ENCODE measurements at places on chromosomes 5 and 9.
A peak's percentile ranks its signal among the peaks of the same experiment; 100 is the strongest.

GRCh38 chr5:153222936-153223335, 267.5 kb upstream of the GRIA1 start:
- DNase-seq: no peak

DNA sequence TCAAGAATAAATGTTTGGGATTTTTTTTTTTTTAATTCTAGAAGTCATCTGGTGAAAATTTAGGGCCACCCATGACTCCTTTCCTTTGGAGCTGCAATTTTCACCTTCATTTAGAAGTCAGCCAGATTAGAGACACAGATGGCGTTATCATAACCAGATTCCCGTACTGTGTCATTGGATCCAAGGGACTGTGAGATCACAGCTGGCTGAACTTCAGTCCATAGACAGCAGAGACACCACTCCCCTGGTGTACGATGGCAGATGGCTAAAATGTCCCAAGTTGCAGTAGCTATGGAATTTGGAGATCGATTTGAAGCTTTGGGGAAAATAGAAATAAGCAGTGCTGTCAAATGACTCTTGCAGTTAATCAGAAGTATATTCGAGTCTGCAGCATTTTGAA, 216.3 kb downstream of the RFK start:
- DNase-seq: no peak

DNA sequence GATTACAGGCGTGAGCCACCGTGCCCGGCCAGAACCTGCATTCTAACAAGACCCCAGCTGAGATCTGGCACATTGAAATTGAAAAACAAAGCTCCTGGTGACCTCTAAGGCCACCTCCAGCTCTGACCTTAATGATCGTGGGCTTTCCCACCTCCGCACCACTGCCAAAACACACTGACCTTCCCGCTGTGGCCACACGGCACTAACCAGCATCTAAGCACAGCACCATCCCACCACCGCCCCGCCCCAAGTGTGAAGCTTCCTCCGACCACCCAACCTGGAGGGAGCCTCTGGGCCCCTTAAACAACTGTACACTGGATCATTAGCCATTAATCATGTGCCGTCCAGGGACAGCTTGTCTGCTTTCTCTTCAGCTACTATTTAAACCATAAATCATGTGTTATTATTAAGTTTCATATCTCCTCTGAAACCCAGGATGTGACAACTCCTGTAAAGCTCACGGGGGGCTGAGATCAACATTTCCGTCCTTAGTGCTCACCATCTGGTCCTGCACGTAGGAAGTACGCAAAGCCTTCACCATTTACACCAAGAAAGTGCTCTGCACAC, 80.6 kb downstream of the COL23A1 start:
- DNase-seq: no peak

DNA sequence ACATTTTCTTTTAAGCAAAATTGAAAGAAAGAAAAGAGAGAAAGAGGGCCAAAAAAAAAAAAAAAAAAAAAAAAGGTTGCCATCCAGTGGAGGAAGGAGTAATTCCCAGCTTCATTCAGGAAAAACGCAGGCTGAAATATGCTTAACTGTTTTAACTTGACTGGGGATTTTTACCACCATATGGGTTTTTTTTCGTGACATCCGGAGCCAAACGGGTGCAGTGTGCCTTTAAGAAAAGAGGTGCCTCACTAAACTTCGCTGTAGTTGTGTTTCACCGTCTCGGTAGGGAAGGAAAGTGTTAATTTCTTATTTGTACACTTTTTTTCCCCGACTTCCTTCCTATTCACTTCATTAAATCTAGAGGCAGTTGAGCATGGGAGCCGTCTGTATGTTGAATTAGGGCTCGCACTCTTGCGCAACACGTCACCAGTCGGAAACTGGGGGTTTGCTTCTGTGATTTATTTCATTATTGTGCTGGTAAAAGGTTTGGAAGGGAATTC, 143.0 kb downstream of the SMARCA2 start:
- DNase-seq: no peak

- DNase-seq: no peak
Measured at GRCh38 chr9:87516222-87516925, 18.7 kb downstream of the DAPK1 start.

GRCh38 chr5:73801686-73802085, 175.7 kb downstream of the ARHGEF28 start:
- no peak for DNase-seq

GRCh38 chr9:25025686-25026085, 480.0 kb upstream of the IZUMO3 start:
- no peak for DNase-seq

GRCh38 chr5:140828362-140828737, 590 bp downstream of the PCDHA6 start:
- peak; percentile 2 for DNase-seq

DNA sequence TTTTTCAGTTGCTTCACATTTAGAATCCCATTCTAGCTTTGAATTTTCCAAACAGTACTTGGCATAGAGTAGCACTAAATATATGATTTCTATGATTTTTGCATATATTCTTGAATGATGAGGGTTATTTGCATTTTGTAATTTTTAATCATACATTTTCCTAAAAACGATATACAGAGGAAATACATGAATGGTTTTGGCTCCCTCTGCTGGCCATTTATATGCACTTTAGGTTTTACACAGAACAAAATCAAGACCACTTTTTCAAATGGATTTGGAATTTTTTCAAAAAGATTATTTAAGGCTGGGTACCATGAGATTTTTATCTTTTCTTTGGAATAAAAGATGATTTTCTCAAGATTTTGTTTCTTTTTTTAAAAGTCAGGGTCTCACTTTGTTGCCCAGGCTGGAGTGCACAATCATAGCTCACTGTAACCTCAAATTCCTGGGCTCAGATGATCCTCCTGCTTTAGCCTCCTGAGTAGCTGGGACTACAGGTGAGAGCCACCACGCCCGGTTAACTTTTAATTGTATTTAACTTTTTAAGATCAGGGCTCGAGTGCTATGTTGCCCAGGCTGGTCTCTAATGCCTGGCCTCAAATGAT, 16.7 kb upstream of the COMMD10 start:
- DNase-seq: no peak

- DNase-seq: no peak
Measured at GRCh38 chr5:39452846-39453245, 28.1 kb upstream of the DAB2 start.

GRCh38 chr5:68730220-68730978, 363.4 kb upstream of the SLC30A5 start:
- no peak for DNase-seq
